ENCODE measurements at places on chromosomes 6 and 20.

DNA sequence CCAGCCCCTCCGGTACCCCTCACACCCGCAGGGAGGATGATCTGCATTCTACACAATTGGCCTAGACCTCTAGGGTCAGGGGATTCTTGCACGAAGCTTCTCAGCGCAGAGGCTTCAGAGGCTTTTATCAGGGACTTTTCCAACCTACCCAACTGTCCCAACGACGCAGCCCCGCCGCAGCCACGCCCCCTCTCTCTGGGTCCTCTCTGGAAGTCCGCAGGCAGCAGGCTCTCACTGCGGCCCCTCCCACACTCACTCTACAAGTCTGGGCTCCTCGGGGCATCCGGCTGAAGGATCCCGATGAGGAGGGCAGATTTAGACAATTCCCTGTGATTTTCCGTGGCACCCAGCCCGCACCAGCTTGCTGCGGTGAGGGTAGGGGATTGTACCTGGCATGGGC lies 227.7 kb upstream of the RNF24 start:
- no peak for ATAC-seq

- peak; percentile 80 for ATAC-seq
These were observed 23.1 kb downstream of the FKBP5 start for GRCh38 chr6:35665573-35665972.

DNA sequence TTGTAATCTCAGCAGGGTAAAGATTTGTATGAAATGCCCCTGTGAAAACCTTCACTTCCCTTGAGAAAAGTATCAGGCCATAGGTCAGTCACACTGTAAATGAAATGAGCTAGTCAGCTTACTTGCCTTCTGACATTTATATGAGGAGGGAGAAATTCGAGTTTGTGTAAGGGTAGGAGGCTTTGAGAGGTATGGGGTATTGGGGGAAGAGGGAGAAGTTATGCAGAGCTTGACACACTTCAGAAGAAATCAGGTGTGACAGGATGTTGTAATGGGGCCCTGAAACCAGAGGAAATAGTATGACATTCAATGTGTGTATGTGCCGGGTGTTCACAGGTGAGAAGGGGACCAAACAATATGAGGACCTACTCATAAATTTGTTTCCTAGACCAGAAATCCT lies 64.2 kb upstream of the CCN6 start:
- peak; percentile 46 for ATAC-seq

DNA sequence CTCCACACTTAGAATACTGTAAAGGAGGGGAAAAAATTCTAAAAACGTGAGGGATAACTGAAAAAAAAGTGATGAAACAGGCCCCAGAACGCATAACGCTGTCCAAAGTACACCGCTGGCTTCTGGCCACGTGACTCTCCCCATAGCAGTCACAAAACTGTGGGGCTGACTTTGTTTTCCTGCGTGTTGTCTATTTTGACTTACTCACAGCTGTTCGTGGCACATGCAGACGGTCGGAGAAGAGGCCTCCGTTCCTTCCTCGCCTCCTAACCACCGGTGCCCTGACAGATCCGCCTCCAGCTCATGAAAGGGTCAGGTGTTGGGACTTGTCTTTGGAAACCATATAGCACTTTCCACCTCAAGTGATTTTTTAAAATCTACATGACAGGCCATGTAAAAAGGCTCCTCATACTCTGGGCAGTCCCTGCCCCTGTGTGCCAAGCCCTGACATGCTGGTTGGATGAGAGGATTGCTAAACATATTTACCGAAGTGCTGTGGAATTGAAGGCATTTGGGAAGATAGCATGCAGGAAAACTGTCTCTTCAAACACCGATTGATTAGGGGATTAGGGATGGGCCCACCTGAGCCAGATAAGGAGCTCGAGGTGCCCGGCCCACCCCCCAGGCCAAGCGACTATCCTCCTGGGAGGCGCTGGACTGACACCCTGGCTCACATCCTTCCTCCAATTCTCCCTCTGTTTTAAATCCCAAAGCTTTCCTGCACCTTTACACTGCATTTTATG lies 54.8 kb downstream of the DACT2 start:
- ATAC-seq: no peak

GRCh38 chr6:42010185-42010891 lies 40.0 kb upstream of the TAF8 start:
- peak; percentile 62 for ATAC-seq

DNA sequence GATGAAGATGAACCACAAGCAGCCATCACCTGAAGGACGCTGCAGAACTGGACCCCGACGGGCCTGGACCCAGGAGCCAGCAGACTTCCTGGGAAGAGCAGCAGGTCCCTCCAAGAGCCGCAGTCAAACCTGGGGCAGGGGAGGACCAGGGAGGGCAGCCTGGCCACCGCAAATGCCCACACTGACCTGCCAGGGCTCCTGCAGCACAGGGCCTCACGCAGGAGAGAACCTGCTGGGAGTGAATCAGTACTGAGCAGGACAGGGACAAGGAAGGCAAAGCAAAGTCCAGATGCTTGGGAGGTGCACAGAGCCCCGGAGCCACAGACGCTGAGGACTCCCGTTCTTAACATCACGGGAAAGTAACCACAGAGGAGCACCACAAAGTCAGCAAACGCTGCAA lies 75.2 kb downstream of the TAF4 start:
- no peak for ATAC-seq

DNA sequence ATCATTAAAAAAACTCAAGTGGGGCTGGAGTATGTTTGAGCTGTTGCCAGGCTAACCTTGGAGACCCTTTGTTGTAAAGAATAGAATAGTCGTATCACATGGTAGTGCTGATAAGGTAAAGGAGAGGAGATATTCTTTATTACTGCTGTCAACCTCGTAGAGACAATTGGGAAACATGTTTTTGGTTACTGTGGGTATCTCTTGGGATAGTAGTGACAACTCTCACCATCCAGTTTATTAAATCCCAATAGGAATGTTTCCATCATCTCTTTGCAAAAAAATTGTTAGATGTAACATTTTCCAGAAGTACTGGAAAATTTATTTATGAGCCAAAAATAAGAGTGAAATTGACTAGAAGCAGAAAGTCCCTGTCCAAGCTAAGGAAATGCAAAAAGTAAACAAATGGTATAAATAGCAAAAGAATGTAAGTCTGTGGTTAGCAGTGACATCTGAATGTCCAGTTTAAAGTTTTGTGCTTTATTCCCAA lies 829.3 kb upstream of the CITED2 start:
- ATAC-seq: no peak

DNA sequence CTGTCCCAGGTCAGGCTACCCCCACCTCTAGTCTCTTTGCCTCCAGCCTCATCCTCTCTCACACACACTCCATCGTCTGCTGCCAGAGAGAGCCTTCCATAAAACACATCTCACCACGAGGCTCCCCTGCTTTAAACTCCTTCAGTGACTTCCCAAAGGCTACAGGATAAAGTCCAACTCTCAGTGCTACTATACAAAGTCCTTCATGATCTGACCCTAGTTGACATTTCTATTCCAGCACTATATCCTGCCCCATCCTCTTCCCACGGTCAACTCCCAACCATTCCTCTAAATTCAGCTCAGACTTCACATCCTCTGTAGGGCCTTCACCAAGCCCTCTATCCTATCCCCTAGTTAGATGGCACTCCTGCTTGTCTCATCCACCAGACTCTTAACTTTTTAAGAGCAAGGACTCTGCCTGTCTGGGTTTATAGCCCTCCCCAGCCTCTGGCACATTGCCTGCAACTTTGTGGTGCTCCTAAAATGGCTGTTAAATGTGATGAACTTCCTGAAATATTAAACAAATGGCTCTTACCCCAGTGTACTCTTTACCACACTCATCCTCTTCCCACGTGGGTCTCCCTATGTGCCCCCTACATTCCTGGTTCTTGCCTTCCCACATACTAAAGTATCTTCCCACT lies 36.1 kb downstream of the KIF16B start:
- ATAC-seq: no peak

DNA sequence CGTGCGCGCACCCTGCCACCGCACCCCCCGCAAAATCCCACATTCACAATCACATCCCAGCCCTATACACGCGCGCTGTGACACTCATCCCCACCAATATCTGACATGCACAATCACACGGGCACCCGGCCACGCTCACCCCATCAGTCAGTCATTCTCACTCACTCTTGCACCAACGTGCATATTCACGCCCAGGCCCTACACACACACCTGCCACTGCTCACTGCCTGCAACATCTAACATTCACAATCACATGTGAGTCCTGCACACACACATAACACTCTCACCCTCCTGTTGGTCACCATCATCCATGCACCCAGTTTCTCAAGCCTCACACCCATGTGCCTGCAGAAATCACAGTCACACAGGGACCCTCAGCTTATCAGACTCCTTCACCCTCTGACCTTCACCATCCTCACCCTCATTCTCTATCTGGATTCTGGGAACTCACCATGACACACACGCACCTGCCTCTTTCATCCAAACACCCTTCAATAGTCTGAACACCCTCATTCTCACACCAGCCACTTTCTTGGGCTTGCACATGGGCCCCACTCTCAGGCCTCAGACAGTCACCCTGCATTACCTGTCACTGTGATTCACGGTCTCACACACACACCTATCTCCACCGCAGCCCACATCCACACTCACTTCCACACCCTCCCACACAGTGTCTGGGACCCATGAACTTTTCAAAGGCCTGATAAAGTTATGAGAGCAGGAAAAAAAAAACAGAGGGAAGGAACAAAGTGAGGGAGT lies 748 bp upstream of the ATP9A start:
- peak; percentile 57 for ATAC-seq

- ATAC-seq: no peak
These were observed 810 bp downstream of the MRPL18 start for GRCh38 chr6:159790956-159791598.

- no peak for ATAC-seq
These were observed 12.5 kb downstream of the RALGAPA2 start for GRCh38 chr20:20699917-20700316.

DNA sequence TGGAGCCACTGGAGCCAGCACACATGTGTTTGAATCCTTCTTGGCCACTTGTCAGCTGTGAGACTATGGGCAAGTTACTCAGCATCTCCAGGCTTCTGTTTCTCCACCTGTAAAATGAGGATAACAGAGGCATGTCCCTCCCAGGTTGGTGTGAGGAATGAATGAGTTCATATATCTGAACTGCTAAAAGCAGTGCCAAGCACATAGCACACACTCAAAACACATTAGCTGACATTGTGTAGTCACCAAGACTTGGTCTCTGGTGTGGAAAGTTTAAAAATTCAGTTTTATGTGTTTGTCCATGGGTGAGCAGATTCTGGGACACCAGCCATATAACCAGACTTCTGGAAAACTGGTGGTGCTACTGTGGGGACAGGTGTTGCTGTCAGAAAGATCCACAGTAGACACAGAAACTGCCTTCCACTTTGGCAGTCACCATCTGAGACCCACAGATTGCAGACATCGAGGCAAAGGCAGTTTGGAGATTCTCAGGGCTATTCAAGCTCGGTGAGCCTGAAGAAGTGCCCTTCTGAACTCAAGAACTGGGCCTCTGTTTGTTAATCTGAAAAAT lies 115.8 kb downstream of the MRPL14 start:
- no peak for ATAC-seq

DNA sequence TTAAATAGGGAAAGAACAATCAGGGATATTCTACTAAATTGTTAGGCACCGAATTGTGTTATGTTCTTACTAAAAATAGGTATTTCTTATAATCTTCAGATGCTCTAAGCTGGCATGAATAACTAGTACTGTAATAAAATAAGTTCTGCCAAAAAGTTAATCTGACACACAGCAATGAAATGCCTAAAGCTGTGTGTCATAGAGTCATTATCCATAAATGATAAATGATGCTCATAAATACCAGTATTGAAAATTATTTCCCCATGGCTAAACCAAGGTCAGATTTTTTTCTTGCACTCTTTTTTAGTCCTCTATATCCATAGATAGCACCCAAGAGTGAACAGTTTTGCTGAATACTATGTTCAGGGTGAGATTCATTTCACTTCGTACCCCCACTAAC lies 11.7 kb upstream of the PRIM2 start:
- no peak for ATAC-seq

- ATAC-seq: peak; percentile 31
These were observed 47.4 kb downstream of the GPR63 start for GRCh38 chr6:96789871-96790270.

DNA sequence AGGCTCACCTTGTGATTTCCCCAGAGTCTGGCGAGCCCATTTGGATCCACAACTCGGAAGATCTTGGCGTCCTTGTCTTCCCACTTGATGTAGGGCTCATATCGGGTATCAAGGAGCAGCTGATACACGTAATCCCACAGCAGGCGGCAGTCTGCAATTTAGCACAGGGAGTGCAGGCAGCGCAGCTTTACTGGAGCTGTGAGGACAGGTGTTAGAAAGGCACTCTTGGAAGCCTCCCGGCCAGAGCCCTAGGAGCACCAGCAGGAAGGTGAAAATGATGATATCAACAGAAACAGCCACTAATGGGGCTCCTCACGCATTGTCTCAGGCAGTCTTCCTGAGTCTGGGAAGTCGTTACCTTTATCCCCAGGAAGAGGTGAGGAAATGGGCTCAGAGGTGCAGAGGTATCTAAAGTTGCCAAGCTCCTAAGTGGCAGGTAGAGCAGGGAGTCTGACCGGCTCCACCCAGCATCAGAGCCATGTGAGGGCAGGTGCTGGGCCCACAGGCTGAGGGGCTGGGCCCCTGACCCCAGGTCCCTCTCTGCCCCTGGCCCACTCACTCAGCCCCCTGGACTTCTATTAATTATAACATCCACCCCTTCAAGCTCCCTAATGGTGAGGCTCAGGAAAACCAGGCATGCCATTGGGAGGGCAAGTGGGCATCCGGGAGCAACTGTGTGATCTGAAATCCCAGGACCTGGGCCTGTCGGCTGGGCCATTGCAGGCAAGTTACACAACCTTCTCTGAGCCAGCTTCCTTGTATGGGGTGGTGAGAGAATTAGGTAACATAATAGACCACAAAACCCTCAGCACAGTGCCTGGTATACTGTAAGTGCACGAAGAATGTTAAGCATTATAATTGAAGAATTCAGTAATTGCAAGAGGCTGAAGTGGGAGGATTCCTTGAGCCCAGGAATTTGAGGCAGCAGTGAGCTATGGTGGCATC lies 18.3 kb downstream of the ETV7 start:
- ATAC-seq: no peak

GRCh38 chr6:80183019-80183795 lies 76.7 kb downstream of the BCKDHB start:
- no peak for ATAC-seq

DNA sequence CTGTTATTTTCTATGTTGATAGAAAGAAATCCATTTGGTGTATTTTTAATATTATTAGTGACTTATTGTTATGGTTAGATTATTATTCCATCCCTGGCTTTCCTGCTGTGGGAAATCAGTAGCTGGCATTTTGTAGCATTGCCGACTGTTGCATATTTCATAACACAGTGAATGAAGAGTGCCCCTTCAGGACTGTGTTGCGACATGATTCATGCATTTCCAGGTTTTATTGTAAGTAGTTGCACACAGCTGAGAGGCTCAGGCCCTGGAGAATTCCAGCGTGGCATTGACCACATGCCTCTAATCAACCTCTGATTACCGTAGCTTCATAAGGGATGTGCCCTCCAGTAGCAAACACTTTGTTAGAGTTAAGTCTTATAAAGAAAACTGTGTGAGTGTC lies 263.9 kb downstream of the FARS2 start:
- no peak for ATAC-seq

GRCh38 chr20:63697357-63697867 lies 960 bp downstream of the TNFRSF6B start:
- ATAC-seq: no peak

GRCh38 chr6:149129371-149130077 lies 188.0 kb upstream of the TAB2 start:
- peak; percentile 23 for ATAC-seq
